ENCODE measurements at places on chromosomes 2 and 18.

DNA sequence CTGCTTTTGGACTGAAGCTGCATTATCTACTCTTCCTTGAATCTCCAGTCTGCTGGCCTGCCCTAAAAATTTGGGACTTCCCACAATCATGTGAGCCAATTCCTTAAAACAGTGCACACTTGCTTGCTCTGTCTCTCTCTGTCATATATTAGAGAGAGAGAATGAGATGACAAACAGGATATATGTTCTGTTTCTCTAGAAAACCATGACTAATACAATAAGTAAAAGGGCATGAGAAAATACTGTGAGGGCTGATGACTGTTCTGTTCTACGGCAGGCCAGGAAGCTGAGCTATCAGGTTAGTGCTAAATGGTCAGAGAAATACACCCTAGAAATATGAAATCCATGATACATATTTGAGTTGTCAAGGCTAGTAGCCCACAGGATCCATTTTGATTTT is 1896.8 kb upstream of the CELF4 start:
- no peak for DNase-seq

DNA sequence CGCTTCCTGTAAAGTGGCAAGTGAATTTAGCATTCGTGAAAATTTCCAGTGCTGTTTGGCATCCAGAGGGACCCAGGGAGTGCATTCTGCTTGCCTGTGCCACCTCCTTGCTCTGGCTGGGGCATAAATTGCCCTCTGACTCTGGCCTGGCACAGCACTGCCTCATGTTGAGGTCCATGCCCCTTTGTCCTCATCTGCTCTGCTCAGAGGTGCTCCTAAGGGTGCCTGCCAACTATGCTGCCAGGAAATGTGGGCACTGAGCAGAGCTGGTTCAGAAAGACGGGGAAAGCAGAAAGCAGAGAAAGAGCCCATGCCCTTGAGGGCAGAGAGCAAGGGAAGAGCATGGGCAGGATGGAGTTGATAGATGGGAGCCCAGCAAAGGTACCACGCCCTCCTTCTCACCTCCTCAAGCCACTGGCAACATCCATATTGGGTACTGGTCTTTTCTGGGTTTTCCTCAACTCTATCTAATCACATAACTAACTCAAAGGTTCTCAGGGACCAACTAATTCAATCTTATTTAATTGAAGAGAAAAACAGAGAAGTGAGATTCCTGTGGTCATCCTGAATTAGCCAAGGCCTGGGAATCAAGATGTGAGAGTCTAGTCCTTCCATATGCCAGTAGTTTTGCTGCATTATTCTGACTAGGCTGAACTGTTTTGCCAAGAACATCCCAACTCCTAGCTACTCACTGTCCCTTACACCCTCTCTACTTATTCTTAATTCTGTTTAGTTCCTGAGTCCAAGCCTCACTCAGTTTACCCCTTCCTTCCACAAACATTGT is 441.5 kb upstream of the TNP1 start:
- no peak for DNase-seq

DNA sequence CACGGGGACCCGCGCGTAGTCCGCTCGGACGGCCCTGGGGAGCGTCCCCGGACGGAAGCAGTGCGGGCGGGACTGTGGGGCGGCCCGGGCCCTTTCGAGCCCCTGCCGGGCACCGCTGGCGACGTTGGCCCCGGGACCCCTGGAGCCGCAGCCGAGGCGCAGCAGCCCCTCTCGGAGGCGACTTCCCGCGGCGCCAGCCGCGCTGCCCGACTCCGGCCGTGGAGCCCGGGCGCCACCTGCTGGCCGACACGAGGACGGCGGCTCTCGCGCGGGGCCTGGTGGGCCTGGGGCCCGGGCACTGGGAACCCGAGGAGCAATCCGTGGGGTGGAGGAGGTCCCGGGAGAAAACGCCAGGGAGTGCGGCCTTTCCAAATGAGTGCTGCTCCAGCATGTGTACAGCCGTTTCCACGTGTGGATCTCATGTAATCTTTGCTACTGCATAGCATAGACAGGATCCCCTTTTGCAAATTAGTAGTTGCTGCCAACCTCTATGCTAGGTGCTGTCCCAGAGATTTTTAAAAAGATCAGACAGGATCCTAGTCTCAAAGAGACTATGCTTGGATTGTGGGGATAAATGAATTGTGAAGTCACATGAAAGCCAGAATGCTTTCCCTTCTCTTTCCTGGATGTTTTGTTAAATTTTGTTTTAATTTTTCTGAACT is 4.0 kb downstream of the ID2 start:
- peak; percentile 84 for DNase-seq

GRCh38 chr2:203427061-203427460 is 98.9 kb downstream of the ABI2 start:
- no peak for DNase-seq

DNA sequence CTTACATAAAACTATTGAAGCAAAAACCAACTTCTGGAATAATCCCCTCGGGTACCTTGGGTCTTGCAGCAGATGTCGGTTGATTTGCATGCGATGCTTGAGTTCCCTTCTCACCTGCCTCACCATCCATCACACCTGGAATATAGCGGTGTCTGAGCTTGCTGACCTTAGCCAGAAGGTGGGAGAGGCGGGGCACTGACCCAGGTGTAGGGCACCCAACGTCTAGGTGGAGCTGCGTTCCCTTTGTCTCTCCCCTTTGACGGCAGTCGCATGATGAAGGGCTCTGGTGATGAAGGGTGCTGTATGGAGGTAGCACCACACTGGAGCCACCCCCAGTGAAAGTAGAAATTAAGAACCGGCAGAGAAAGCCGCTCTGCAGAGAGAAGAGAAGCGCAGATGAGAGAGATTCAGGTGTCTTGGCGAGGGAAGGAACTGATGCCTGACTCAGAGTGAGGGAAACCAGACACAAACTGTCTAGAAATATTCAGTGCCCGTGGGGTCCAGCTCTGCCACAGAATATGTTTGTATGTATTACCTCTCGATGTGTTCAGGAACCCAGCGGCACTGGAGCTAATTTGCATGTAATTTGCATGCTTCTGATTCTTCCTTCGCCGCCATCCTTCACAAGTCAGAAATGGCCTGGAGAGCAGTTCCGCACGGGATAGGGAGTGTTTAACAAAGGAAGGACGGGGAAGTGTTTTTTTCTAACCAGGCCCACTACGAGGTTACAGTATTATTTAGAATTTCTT is 19.4 kb upstream of the MBP start:
- no peak for DNase-seq

- no peak for DNase-seq
Observed at GRCh38 chr2:63735931-63736330, 105.8 kb upstream of the UGP2 start.

GRCh38 chr2:69796174-69796573 is 33.3 kb upstream of the GMCL1 start:
- DNase-seq: no peak

DNA sequence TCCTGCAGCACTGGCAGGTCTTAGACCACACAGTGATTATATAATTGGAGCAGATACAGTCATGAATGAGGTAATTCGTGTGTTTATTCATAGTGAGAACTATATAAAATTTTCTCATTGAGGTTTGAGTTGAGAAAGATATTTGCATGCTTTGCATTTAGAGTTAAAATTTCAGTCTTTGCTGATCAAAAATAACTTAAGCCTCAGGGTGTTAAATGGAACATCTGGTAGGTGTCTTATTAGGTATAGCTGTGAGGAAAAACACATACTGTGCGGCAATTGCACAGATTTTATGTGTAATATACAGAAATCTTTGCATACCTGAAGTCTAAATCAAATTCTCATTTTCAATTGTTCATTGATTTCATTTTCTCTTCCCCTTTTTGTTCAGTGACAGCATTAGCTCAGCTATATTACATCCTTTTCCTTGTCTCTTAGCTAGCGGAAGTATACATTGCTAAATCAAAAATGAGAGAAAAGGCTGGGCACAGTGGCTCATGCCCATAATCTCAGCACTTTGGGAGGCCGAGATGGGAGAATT is 21.2 kb downstream of the GORASP2 start:
- no peak for DNase-seq

- DNase-seq: no peak
Observed at GRCh38 chr18:67276638-67277037, 239.9 kb downstream of the DSEL start.

DNA sequence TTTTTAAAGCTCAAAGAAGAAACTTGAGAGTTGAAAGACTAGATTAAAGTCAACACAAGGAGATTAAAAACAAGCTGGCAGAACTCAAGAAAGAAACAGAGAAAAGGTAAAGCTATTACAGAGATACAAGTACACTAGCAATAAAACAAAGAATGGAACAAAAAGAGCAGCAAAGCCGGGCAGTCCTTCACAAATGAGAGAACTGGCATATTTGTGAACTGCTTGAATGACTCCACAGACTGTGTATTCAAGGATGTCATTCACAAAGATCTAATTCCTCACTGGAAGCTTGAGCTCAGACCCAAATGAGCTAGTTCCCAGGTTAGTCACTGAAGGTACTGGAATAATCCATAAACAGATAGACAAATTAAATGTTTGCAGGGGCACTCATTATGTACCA is 318.0 kb downstream of the MYCN start:
- no peak for DNase-seq

GRCh38 chr2:4662161-4662779 is 958.9 kb downstream of the DCDC2C start:
- DNase-seq: no peak

GRCh38 chr2:8552293-8552801 is 129.5 kb upstream of the ID2 start:
- no peak for DNase-seq

- DNase-seq: no peak
Observed at GRCh38 chr2:226115102-226115831, 684.4 kb downstream of the IRS1 start.

- no peak for DNase-seq
Observed at GRCh38 chr2:134869946-134870736, 31.7 kb downstream of the ACMSD start.

DNA sequence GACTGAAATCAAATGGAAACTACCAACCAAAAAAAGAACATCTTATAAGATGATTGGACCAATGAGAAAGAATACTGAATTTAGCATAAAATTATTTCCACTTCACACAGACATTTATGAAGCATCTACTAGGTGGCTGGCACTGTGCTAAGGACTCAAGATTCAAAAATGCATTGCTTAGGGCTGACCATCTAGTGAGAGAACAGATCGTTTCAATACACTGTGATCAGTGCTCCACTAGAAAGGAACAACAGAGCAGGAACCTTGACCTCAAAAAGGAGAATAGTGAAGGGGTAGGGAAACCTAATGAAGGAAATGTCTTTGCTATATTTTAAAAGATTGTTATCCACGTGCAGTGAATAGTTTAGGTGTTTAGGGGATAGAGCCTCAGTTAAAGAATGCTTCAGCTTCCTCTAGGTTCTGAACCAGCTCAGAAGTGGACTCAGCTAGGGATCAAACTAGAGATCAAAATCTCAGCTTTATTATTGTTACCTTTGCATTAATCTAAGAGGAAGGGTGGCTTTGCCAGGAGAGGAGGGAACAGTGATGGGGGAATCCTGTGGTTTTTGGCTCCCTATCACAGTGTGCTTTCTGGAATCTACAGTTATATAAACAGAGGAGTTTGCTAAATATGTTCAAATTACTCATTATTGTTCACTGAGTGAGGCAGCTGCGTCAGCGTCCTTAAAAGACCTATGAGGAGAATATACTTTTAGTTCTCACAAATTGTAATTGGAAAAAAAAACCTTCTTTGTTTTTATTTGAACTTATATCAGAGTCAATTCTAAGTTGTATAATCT is 16.2 kb upstream of the BBS5 start:
- no peak for DNase-seq

DNA sequence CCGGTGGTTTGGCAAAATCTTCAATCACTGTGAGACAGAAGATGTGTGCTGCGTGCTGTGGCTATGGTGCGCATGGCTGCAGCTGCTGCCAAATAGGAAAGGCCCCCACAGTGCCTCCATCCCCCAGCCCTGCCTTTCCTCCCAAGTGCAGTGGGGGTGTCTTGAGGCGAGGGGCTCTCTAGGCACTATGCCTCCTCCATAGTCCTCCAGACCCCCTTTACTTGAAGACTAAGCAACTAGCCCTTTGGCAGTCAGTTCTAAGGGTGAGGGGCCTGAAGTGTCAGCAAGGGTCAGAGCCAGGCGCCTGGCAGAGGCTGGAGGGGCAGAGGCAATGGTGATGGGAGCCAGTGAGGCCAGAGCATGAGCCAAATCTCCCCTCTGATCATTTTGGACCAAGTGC is 13.6 kb upstream of the TMEM185B start:
- no peak for DNase-seq

- DNase-seq: no peak
Observed at GRCh38 chr2:70009762-70010575, 48.5 kb upstream of the ASPRV1 start.

- DNase-seq: no peak
Observed at GRCh38 chr2:133241224-133241571, 327.1 kb downstream of the NCKAP5 start.

DNA sequence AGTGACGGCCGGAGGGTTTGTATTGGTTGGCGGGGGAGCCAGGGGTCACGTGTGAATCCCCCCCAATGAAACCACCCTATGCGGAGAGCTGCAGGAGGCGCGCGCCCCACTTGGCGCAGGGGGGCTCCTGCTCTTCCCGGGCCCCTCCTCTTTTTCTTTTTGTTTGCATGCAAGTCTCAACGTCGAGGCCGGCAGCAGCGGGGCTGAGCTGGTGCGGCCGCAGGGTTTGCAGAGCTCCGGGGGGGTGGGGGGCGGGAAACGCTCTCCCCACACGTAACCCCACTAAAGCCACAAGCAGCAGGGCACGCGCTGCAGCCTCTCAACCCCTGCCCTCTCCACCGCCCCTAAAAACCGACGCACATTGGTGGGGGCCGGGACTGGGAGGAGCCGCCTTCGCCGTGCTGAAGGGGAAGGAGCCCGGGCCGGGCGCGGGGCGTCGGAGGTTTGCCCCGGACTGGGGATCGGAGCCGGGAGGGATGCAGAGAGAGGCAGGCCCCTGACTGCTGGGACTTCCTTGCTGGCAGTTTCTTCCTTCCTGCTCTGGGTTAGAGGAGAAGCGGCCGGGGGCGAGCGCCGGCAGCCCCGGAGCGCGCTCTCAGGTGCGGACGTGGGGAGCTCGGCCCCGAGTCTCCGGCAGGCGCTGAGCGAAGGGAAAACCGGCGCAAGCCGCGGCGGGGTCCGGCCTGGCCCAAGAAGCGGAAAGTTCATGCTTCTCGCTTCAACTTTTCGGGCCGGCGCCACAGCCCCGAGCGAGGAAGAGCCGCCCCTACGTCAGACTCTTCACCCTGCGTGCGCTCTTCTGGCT is 864 bp downstream of the LBH start:
- peak; percentile 91 for DNase-seq

GRCh38 chr18:23591011-23591410 is 4.7 kb upstream of the NPC1 start:
- DNase-seq: no peak

GRCh38 chr2:74221604-74222299 is 23.3 kb downstream of the MTHFD2 start:
- no peak for DNase-seq

DNA sequence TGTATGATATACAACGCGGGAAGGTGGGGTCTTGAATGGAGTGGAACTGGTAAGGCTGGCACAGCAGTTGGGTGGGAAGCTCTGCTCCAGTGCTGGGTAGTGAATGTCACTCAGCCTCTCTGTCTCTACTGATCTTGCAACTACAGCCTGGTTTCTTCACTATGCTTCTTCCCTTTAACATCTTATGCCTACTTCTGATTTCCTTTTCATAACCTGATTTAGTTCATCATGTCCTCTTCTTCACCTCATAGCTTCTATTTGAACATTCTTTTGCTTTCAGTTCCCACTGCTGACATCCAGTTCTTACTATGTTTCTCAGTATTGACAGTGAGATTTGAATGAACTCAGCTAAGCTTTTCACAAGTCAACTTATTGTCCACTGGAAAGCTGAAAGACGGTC is 286.2 kb downstream of the ARL6IP6 start:
- no peak for DNase-seq

GRCh38 chr2:123614596-123614995 is 410.5 kb upstream of the CNTNAP5 start:
- no peak for DNase-seq

Data from activated CD8-positive, alpha-beta memory T cell treated with anti-CD3 and anti-CD28 coated beads, Interleukin-2, amount 10 ng/mL, durations not matched to agents 7 days and 5 days (primary cell).